ENCODE measurements at places on chromosomes 16 and 17.
A peak's percentile ranks its signal among the peaks of the same experiment; 100 is the strongest.

- DNase-seq = no peak
Observed at GRCh38 chr16:31697744-31698125, 170.0 kb downstream of the AHSP start.

DNA sequence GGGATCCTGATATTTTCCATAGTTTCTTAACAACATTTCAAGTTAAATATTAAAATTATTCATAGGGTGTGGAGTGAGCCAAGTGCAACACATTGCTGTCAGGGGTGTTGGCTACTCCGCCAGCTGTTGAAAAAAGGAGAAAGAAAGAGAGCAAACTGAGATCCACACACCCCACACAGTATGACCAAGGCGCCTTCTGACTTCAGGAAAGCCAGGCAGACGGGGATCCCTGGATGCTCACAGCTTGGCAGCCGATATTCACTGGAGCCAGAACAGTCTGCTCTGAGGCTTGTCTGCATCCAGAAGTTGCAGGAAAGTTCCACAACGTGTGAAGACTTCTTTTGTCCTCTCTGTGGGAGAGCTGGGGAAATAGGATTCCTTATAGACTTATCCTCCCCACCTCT, 9.3 kb downstream of the CHD9NB start:
- DNase-seq = no peak

GRCh38 chr16:89915303-89916232, 3.1 kb upstream of the MC1R start:
- no peak for DNase-seq

DNA sequence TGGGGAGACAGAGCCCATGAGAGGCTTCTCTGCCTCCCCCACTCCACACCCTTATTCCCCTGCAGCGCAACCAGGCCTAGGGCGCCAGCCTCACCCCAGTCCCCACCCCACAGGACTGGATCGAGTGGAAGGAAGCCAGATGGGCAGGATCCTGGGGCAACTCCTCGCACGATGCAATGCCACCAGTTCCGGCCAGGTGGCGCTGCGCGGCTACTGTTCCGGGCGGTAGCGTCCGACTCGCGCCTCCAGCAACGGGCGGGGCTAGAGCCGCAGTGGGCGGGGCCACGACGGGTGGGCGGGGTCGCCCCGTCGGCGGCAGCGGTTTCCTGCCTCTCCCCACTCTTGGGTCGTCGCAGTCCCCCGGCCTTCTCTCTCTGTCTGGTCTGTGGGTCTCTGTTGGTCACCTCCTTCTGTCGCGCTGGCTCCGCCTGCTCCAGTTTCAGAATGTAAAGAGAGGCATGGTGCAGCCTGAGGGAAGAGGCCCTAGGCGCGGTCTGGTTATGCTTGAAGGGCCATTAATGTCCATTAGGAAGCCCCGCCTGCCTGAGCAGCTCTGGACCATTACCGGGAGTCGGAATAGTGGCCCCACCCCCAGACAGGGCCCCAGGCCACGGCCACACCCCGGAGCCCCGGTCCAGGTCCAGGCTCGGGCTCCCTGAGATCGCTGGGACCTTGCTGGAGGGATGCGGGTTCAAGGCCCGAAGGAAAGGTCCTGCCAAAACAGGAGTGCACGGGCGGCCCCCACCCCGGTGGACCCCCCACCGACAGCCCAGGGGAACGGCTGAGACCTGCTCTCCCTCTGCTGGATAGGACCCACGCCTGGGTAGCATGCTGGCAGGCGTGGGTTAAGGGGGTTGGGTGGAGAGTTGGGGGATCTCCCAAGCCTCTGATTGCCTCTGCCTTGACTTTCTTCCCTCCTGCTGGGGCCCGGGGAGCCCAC, 3.3 kb upstream of the NHERF2 start:
- DNase-seq = peak; percentile 65

DNA sequence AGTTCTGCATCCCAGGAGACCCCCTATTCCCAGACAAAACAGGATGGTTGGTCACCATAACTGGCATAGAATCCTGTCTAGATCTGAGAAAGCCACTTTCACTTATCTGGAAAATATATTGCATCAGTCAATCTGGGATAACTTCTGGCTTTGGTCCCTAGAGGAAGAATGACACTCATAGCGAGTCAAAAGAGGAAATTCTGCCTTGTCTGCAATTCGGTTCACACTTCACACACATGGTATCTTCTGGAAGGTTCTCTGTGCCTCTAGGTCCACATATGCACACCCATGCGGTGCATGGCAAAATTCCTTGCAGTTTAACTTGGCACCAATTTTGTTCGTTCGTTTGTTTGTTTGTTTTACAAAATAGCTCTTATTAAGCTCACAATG, 49.2 kb upstream of the WSCD1 start:
- no peak for DNase-seq

GRCh38 chr17:50164697-50164988, 1.2 kb upstream of the SGCA start:
- DNase-seq = no peak

- DNase-seq = no peak
Observed at GRCh38 chr16:2814551-2815298, 2.3 kb upstream of the PRSS21 start.

DNA sequence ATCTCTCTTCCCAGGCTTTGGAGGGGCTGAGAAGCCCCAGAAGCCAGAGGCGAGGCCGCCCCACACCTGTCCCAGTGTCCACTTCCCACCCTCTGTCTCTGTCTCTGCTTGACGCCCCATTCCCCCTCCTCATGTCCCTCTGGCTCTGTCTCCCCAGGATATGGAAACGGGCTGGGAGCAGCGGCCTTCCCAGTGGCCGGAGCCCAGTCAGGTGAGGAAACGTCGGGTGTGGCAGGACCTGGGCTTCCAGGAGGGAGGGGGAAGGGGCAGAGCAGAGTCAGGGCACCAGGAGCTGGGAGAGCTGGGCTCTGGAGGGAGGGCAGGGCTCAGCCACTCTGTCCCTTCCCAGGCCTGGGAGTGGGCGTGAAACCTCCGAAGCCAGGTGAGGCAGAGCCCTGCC, 10.6 kb upstream of the PKMYT1 start:
- DNase-seq = no peak

DNA sequence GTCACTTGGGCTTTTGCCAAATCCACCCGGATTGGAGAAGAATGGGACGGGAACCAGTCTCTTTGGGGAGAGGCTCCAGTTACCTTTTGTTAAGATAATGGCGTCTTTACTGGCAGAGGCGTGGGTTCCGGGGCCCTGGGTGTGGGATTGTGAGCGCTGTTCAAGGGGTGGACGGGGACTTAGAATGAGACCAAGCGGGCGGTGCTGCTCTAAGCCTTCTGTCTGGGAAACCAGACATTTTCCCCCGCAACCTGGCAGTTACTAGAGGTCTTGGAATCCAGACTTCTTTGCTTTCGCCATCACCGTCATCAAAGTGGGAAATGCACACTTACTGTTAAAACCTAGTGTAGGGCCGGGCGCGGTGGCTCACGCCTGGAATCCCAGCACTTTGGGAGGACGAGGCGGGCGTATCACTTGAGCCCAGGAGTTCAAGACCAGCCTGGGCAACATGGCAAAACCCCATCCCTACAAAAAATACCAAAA, 706 bp downstream of the TEN1 start:
- peak; percentile 37 for DNase-seq

DNA sequence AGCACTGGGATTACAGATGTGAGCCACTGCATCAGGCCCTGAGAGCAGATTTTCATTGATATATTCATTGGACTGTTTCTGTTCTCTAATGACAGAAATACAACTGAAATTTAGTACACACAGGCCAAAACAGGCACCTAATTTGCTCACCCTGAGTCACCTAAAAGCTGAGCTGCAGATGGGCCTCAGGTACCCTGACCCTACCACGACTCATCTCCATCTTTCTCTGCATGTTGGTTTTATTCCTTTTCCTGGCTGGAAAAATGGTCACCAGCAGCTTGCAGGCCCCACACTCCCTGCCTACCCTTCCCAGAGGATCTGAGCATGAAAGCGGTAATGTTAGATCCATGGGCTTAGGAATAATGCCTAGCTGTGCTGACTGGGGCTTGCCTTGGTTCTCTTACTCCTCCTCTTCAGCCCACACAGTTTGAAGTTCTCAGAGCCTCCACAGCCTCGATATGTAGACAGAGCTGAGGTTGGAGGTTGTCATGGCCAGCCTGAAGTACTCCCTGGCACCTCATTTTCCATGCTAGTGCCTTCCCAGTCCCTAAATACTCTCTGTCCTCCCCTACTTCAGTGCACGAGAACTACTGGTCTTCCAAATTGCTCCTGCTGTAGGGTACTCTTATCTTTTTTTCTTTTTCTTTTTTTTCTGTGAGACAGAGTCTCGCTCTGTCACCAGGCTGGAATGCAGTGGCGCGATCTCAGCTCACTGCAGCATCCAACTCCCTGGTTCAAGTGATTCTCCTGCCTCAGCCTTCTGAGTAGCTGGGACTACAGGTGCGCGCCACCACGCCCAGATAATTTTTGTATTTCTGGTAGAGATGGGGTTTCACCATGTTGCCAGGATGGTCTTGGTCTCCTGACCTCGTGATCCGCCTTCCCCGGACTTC, 51.1 kb downstream of the CENPV start:
- no peak for DNase-seq
